ENCODE measurements at places on chromosomes 7 and 10. TPM values are rescaled to one million over a fixed set of nuclear protein-coding genes. Genes with fewer than 3 reads are reported as not detected.

Gene LEP
- 0.28 TPM for total RNA-seq

Gene NUTM2A
- 0.71 TPM for total RNA-seq

Gene SPDYE1
- total RNA-seq = not detected

Gene SRRM3
- total RNA-seq = 2.1 TPM

Gene OR6V1
- not detected for total RNA-seq

Gene KLF14
- total RNA-seq = not detected

Gene CCDC126
- 19.5 TPM for total RNA-seq

Gene SPDYE8
- not detected for total RNA-seq

Gene ADAP1
- total RNA-seq = 9.9 TPM

Data from nasal cavity respiratory epithelium epithelial cell of viscerocranial mucosa (primary cell).